ENCODE measurements at places on chromosomes 4 and X.

GRCh38 chr4:183636503-183636902, 22.5 kb downstream of the RWDD4 start:
- DNase-seq: no peak

DNA sequence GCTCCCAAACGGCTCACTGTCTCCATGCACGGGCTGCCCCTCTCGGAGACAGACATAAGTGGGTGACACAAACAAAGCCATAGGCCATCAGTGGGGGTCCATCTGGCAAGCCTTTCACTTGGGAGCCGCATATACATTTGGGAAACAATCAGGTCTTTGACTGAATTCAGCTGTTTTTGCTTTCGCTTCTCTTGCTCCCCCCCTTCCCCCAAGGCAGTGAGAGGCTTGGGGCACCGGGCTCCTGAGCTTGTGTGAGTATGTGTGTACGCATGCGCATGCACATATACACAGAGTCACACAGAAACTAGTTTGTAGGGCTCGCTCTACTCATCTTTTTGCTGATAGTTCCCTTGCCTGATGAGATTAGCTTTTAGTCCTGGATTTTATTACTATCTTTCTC, 284.4 kb downstream of the AFF2 start:
- no peak for DNase-seq

GRCh38 chr4:184808713-184809050, 17.1 kb downstream of the ACSL1 start:
- no peak for DNase-seq

GRCh38 chr4:26028793-26029567, 115.0 kb downstream of the SMIM20 start:
- peak; percentile 93 for DNase-seq

DNA sequence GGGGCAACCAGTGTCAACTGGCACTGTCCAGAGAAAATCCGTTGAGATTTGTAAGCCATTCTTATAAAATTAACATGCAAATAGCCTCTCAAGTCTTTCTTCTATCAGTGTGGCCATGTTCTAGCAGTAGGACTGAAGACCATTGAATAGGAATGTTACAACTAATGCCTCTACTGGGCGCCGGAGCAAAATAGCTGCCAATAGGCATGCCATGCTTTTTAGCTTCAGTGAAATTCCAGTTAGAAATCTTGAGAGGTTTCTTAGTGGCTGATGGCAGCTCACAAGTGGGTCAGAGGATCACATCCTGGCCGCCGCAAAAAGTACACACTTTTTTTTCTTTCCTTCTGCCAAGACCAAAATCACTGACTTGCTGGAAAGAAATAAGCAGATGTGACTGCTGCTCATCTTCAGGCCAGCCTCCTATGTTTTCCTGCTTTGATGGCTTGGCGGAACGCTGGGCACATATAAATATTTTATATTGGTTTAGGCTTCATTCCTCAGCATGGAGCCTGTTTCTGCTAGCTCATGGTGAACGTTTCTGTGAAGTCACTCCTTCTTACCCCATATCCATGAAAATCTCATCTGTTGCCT, 293.1 kb downstream of the TENM3 start:
- DNase-seq: no peak

DNA sequence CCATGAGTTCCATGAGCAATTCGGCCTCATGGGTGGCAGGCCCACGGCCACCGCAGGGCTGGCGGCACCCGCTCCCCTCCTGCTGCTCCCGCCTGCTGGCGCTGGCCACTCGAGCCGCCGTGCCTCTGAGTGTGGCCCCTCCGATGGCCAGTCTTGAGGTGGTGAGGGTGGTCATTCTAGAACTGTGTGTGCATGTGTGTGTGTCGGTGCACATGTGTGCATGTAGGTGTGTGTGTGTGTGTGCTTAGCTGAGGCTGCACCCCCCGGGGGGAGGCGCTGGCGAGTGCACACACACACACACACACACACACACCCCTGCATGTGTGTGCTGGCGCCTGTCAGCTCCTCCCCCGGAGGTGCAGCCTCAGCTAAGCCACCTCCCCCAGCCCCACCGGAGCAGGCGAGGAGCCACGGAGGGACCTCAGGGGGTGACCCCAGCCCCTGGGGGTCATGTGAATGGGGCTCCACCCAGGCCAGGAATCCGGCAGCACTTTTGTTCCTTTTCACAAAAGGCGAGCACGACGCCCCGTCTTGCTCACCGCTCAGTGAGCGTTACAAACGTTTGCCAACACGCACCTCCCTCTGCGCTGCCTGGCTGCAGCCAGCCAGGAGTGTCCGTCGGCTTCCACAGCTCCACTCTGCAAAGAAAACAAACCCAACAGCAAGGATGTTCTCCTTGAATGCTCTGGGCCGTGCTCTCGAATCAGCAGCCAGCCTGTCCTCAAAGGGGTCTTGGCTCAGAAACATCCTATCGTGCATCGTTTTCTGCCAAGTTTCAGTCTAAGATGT, 29.9 kb downstream of the FGFRL1 start:
- DNase-seq: no peak

DNA sequence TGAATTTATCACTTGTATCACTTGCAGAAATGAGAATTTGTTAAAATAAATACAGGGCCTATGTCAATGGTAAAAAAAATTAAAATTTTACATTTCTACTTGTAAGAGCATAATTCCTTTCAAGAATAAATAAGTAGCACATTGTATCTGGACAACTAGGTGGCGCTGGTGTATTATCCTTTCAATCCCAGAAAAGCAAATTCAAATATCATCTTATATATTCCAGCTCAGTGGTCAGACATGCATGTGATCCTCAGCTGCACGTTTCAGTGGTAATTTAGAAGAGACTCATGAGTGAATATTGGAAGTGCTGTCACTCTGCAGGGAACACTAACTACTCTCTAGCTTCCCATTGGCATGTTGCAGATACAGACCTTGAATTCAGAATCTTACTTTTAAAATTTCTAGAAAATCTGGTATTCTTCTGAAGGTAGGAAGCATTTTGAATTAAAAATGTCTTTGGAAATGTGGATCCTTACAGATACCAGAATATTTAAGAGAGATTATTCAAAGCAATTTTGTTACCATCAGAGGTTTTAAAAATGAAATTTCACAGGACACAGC, 1414.7 kb upstream of the TENM3 start:
- no peak for DNase-seq

GRCh38 chr4:86840858-86841257, 8.3 kb downstream of the SLC10A6 start:
- DNase-seq: no peak

GRCh38 chr4:8340781-8341241, 71.3 kb downstream of the HTRA3 start:
- DNase-seq: no peak

GRCh38 chr4:48191758-48192157, 57.7 kb upstream of the TXK start:
- DNase-seq: no peak

GRCh38 chr4:137043184-137043583, 489.1 kb downstream of the PCDH18 start:
- DNase-seq: no peak

Measured in activated CD4-positive, alpha-beta T cell treated with anti-CD3 and anti-CD28 coated beads, Interleukin-2, amount 10 ng/mL, durations not matched to agents 24 days and 14 days (primary cell).